ENCODE measurements at places on chromosomes 5 and 9.

DNA sequence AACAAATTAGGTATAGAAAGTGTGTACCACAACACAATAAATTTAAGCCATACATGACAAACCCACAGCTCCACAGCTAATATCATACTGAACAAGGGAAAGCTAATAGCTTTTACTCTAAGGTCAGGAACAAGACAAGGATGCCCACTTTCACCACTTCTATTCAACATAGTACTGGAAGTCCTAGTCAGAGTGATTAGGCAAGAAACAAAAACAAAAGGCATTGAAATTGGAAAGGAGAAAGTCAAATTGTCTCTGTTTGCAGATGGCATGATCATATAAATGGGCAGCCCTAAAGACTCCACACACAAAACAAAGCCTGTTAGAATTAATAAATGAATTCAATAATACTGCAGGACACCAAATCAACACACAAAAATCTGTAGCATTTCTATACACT, 548.8 kb downstream of the CTNND2 start:
- no peak for DNase-seq

DNA sequence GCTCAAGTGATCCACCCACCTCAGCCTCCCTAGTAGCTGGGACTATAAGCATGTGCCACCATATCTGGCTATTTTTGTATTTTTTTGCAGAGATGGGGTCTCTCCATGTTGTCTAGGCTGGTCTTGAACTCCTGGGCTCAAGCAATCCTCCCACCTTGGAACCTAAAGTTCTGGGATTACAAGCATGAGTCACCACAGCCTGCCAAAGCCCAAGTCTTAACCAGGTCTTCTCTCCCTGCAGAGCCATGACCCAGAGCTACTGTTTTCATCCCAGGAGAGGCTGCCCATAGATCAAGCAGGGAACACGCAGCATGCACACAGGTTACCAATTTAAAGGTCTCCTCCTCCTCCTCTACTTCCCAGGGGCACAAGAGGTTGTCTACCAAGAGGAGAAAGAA, 29.7 kb downstream of the PCDHGC5 start:
- DNase-seq, result no peak

DNA sequence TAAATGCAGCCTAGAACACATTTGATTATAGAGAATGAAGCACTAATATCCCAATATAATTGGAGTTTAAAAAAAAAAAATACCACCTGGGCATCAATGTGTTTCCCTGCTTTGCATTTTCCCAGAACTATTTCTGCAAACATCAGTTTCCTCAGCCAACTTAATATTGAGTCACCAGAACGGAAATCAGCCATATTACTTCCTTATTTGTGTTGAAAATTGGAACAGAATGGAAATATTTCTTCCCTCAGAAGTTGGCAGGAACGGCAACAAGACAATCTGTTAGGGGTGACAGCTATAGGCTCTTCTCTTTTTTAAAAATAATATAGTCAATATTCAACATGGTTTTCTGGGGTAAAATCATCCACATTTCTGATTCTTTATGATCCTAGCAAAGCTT, 4.0 kb downstream of the MFAP3 start:
- DNase-seq, result no peak

DNA sequence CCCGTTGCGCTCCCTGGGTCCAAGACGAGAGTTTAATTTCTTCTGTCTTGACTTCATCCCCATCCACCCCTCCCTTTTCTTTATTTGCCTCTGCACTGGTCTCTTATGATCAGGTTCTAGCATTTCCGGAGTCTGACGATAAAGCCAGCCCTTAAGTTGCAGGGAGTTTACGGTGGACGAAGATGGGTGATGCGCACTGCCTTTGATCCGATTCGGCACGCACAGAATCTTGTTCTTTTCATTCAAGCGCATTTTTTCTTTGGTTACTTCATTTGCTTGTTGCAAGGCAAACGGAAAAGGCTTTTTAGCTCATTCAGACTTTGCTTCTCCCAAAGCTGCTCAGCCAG, 488 bp upstream of the MCTP1 start:
- no peak for DNase-seq

- DNase-seq, result no peak
Observed at GRCh38 chr9:133361507-133362092, 5.2 kb downstream of the SURF2 start.

DNA sequence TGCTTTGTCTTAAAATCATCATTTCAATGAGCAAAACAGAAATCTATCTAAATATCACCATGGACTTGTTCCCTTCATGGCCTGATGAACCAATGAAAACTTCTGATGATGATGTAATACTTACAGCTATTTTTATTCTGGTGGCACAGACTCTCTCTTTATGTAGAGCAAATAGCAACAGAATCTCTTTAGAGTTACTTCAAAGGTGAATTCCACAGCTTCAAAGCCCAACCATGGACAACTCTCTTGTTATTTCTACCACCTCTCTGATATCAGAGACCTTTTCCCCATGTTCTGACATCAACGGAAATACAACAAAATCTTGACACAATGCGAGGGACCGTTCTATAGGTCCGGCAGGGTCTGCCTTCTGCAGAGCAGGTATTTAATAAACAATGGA, 70.1 kb downstream of the RETREG1 start:
- DNase-seq, result no peak

- no peak for DNase-seq
Observed at GRCh38 chr9:115226152-115226551, 108.2 kb upstream of the TNC start.

DNA sequence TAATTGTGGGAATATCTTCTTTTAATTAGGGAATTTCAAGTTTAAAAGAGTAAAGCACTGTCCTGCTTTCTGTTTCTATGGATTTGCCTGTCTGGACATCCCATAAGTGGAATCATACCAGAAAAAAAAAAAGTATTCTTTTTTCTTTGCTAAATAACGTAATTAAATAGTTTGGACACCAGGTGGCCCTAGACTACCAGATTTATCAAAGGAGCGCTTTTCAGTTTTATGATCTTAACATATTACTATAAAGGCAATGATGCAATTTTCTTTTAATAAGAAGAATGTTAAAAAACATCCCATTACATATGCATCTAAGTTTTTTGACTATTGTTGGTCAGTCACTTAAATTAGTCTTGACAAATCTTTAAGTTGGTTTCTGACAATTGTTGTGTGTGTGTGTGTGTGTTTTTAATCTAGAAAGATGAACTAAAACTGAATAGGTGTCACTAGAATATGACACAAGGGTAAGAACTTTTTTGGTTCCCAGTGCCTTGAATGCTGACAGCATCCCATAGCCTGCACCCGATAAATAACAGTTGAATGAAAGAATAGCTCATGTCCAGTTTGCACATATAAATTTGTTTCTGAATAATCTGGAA, 49.5 kb downstream of the C5orf22 start:
- DNase-seq, result no peak

DNA sequence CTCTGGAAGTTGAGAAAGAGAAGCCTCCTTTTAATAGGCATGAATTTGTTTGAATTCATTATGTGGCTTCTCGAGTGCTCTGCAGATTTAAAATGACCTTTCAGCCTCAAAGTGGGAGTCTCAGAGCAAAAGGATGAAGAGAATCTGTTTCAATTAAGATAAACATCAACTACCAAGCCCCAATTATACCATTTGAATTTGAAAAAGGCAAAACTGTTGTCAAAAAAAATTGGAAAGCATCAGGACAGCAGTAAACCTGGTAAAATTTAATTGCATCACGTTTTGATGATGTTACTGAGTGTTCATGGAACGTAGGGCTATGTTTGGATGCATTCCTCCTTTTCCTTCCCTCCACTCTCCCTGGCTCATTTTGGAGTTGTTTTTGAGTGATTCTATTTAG, 637.2 kb downstream of the PDE4D start:
- no peak for DNase-seq

DNA sequence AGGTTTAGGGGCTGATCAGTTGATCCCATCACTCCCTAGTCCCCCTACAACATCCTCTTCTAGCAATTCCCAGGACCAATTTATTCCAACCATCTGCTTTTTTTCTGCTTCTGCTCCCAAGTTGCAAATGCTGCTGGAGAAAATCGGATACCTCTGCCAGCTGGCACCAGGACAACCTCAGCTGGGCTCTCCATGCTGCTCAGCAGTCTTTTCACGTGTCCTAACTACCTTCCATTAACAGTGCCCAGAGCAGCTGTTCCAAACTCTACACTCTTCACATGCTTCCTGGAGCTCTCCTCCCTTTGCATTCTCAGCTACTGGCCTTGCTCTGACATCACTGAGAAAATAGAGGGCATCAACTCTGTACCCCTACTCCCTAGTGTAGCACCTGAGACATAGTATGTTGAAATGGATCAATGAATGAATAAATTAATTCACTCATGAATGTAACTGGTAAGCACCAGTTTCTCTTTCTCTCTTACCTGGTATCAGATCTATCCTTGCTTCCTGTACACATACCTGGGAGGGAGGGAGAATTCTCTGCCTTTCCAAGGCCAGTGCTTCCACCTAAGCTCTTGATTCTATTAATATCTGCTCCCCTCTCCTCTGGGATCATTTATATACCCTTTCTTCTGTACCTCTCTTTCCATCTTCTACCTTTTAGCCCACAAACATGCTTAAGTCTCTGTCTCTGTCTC, 191.0 kb downstream of the RAB3C start:
- DNase-seq, result no peak

DNA sequence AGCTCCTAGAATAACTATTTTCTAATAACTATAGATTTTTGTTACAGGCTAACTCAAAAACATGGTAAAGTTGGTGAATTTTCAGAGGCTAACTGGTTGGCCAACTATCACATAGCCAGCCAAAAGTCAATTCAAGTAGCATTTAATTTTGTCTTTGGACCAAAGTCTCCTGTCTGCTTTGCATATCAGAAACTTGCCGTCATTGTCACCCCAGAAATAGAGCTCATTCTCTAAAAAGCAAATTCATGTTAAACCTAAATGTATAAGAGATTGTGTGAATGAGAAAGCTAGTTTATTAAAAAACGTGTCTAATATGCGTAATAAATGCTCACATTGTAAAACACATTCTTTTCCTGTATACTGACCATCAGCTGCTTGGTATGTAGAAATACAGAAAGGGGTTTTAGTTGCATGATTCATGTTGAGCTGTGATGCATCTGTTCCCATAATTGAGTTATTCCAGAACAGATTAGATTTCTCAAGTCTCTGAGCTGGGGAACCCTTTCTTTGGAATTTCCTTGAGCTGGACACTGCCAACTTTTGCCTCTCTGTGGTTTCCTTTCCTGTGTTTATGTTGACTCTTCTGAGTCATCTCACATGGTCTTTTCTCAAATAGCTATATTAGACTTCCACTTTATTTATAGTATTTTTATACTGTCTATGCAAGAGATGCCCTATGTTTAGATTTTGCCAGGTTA, 7.3 kb downstream of the SRFBP1 start:
- no peak for DNase-seq

DNA sequence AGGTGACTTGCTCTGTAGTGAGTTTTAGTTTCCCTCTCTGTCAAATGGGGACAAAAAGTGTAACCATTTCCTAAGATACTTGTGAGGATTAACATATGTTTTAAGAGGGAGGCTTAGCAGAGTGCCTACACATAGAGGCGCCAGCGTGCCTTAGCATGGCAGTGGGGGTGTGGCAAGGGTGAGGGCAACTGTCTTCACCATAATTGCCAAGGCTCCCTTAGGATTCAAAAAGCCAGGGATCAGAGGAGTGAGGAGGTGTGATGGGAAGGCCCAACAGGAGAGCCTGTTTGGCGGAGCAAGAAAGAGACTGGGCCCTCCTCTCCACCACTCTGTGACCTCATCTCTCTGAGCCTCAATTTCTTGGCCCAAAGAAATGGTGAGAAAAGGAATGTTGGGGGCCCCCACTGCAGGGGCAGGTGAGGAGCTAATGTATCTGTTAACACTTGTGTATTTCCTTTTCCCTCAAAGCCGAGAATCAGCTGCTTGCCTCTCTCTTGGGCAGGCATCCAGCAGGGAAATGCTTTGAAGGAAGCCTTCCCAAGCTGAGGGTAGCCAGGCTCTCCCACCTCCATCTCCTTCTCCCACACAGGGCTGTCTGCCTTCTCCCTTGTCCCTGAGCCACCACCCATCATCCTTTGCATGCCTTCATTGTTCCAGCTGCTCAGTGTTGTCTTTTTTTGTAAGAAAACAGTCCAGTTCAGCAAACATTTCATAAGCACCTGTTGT, 76.0 kb downstream of the DAB2IP start:
- DNase-seq, result no peak

- DNase-seq, result no peak
Observed at GRCh38 chr9:7028591-7028990, 270.8 kb downstream of the KDM4C start.

DNA sequence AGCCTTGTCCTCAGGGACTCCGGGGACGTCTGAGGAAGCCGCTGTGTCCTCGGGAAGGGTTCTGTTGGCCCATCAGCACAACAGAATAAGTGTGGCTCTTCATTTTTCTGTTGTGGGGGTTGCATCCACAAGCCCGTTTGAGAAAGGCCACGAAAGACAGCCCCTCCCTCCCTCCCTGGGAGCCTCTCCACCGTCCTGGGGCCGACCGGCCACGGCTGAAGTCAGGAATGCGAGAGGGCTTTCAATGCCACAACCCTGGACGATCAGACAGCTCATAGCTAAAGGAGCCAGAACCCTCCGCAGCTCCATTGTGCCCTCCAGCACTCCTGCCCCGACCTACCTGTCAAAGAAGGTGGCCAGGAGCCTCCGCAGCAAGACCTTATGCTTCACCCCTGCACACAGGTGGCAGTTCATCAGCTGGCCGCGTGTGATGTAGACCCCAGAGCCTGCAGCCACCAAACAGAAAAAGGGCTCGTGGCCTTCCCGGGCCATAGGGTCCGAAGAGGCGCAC, 52.4 kb upstream of the UBAC1 start:
- DNase-seq, result no peak

- peak; percentile 34 for DNase-seq
Observed at GRCh38 chr9:96618209-96619123, 1.2 kb downstream of the CDC14B start.

DNA sequence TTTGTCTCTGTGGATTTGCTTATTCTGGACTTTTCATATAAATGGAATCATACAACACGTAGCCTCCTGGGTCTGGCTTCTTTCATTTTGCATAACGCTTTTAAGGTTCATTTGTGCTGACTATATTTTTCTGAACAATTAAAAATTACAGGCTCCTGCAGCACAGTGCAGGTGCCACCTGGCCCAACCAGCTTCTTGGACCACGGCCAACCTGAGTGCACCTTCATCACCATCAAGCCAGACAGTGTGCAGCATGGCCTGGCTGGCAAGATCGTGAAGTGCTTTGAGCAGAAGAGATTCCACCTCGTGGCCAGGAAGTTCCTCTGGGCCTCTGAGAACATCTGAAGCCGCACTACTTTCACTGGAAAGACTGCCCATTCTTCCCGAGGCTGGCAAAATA, 53.5 kb upstream of the COL15A1 start:
- no peak for DNase-seq

DNA sequence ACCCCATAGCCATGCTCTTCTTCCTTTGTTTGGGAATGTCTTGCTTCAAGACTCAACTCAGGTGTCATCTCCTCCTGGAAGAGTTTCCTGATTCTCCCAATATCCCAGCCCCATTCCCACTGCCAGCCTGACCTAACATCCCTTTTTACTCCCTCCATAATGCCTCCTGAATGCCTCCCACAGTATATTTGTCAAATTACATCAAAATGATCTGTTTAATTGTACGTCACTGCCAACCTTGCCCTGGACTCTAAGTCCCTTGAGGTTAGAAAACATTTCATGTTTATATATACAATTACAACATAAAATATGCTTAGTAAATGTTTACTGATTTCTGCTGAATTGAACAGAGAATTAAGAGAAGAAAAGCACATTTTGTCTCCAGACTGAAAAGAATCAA, 301.6 kb upstream of the PDE4D start:
- DNase-seq, result no peak

Measured in HuH-7 (cell line).